ENCODE measurements at places on chromosomes 12 and 14. TPM values are rescaled to one million over a fixed set of nuclear protein-coding genes. Genes with fewer than 3 reads are reported as not detected.

DNA sequence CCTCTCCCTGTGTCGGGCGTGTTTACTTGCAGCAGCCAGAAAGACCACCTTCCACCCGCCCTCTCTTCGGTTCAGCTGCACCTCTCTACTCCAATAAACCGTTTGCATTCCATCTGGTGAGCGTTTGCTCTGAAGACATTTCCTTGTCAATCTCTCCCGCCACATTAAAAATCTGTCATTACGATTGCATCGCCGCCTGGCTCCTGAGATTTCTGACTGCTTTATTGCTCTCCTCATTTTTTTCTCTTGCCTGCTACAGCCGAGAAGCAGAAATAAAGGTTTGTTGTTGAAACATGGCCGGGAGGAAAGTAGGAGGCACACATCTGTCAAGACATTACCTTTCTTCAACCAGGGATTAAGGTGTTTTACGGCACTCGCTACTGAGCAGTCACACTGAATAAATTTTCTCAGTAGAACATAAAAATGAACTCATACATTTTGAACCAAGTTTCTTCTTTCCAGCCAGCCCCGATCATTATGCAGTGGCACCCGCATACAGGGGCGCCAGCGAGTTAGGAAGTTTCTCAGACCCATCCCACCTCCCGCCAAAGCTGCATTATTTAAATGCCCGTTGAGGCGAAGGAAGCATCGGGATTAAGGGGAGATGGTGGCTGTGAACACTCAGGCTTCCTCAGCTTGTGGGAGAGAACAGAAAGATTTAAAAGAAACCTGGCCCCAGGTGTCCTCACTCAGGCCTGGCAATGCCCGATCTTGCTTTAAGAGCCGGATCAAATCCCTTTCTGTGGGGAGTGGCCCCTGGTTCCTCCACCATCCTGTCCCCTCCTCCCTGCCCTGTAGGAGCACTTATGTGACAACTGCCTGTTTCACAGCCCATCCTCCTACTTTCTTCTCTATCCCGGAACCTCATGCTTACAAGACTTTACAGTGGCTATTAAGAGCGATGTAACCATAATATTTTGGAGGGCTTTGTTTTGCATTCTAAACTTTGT, 1108.9 kb downstream of the BCL11B start:
- DNase-seq, result no peak

The SELPLG gene
- total RNA-seq, result 1.2 TPM

GRCh38 chr14:90963343-90963742, 97.1 kb downstream of the RPS6KA5 start:
- DNase-seq, result no peak

The OASL gene
- not detected for total RNA-seq

DNA sequence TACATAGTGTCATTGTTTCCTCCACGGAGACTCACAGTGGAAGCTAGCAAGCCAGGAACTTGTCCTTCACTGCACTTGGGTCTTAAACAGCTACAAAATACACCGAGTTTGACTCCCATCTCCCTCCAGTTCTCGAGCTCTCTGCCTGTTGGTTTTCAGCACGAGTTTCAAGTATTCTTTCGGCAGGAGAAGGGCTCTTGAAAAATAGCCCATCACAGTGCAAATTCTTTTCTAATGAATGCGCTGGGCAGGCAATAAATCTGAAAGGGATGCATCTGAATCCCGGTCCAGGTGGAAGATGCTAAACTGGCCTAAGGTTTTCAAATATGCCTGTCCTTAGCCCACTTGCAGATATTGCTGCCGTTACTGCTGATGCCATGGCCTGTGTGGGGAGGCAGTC, 173.9 kb downstream of the CACNA1C start:
- no peak for DNase-seq

GRCh38 chr12:124786061-124786964, 77.4 kb downstream of the SCARB1 start:
- peak; percentile 80 for DNase-seq

The DAO gene
- total RNA-seq, result not detected

The TMEM119 gene
- 0.82 TPM for total RNA-seq

DNA sequence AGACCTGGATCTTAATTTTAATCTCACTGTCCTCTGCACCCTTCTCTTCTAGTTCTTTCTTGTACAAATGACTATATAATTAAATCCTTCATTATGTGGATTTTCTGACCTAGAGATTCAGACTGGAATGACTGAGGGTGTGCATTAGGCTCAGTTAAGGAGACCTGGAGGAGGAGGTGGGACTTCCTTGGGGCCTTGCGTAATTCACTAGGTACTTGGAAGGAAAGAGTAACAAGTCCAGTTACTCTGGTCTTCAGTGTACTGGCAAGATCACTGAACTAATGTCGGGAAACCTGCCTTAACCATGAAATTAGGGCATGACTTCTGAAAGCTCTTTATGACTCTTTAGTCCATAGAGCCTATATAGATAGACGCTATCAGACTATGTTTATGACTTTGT, 441.4 kb downstream of the EGLN3 start:
- no peak for DNase-seq

DNA sequence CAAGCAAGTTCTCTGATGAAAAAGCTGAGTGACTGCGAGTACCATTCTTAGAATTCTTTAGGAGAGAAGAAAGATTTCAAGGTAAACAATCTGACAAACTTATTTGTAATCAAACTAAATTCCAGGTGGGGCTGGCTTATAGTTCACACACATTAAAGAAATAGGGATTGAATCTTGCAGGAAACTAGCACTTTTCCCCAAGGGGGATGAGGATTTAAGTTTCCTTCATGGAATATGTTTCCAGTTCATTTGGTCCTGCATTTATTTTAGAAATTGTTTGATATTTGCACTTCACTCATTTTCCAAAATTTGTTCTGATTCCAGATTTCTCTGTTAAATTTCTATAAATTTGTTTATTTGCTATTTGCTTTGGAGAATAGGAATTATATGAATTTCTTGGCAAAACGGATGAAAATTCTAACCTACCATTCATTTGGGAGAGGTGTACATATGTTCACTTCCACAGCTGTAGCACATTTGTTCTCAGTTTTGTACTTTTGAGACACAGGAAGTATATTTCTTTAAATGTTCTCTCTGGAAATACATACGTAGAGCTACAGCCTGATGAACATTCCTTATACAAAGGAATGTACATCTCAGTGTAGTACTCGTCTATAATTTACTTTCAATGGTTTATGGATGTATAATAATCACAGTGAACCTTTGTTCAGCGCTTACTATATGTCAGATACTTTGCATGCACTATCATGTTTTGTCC, 145.5 kb downstream of the AKAP6 start:
- DNase-seq, result no peak

DNA sequence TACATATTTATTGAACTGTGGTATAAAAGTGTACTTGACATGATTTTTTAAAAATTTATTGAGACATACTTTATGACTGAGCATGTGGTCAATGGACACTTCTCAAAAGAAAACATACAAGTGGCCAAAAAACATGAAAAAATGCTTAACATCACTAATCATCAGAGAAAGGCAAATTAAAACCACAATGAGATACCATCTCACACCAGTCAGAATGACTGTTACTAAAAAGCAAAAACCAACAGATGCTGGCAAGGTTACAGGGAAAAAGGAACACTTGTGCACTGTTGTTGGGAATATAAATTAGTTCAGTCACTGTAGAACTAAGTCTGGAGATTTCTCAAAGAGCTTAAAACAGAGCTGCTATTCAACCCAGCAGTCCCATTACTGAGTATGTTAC, 1177.6 kb downstream of the GALC start:
- DNase-seq, result no peak

The SIX6 gene
- not detected for total RNA-seq

DNA sequence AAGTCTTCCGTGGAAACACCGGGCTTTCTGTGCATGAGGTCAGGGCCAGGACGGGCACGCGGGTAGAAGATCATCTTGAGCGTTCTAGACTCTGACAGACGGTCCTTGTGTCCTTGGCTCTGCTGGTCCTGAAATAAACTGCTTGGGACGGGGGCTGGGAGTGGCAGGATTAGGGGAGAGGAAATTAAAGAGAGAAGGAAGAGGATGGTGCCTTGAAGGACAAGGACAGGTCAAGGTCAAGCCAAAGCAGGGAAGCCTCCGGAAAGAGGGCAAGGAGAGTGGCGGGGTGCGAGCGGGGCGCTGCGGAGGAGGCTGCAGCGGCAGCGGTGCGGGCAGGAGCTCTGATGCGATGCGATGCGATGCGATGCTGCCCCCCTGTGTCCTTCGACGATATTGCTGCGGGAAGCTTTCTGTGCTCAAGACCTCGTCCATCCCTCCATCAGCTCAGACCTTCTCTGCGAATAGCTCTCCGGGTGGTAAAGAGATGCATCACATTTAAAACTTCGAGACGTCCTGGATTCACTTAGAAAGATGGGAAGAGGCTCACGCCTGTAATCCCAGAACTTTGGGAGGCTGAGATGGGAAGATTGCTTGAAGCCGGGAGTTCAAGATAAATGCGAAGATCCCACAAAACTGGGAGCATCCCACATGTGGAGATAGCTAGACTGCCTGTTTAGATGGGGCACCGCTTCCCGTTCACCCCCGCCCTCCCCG, 110.1 kb upstream of the TMEM132D start:
- peak; percentile 70 for DNase-seq

DNA sequence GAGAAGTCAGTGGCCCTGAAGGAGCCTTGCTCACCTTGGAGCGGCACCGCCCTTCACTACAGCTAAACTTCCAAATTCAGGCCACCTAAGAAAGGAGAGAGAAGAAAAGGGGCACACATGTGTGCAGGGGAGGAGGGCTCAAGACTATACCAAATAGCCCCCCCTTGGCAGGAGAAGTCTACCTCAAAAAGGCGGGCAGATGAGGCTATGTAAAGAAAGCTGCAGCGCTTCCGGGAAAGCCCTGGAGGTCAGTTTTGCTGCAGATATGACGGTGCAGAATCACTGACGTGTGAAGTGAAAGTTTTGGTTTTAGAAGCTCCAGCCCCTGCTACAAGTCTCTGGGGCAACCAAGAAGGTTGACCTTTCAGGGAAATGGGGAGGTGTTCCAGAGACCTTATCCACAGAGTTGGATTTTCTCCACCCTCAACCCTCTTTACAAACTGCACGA, 48.2 kb upstream of the PNMA1 start:
- DNase-seq, result no peak

The OTX2 gene
- total RNA-seq, result 0.41 TPM

- no peak for DNase-seq
Measured at GRCh38 chr14:52413729-52414408, 99.8 kb downstream of the PTGER2 start.

DNA sequence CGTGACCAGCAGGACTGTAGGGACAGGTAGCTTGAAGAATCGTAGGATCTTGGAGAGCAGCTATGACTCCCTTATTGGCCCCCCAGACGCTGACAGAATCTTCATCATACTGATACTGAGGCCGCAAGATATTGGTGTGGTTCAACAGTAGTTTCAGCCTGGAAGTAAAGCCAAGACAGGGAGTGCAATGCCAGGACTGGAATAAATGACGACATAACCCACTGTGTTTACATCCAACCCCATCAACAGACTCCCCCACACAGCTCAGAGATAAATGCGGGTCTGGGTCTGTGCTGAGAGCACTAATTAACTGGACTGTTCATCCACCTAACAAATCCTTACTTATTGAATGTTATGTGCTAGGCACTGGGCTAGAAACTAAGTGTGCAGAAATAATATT, 16.6 kb downstream of the NOXRED1 start:
- no peak for DNase-seq

DNA sequence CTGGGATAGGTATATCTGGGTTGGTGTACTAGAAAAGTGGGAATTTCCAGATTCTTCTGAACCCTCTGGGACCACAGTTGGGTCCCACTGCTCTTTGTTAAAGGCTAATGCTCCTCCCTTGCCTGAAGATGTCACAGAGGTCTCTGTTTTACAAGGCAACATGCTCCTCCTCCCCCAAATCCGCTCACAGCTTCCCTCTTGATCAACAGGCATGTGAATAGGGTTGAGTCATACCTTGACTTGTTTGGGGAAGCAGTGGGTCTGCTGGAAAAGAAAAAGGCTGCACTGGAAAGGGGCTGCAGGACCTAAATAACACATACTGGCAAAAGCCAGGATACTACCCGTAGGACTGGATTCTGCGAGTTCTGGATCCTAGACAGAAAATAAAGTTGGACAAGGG, 165.4 kb upstream of the TMEM260 start:
- no peak for DNase-seq

GRCh38 chr12:111283966-111284365, 84.9 kb downstream of the PHETA1 start:
- no peak for DNase-seq

- DNase-seq, result no peak
Measured at GRCh38 chr14:76844223-76844622, 18.0 kb downstream of the LRRC74A start.

GRCh38 chr12:41606468-41607445, 418.6 kb downstream of the PDZRN4 start:
- no peak for DNase-seq

DNA sequence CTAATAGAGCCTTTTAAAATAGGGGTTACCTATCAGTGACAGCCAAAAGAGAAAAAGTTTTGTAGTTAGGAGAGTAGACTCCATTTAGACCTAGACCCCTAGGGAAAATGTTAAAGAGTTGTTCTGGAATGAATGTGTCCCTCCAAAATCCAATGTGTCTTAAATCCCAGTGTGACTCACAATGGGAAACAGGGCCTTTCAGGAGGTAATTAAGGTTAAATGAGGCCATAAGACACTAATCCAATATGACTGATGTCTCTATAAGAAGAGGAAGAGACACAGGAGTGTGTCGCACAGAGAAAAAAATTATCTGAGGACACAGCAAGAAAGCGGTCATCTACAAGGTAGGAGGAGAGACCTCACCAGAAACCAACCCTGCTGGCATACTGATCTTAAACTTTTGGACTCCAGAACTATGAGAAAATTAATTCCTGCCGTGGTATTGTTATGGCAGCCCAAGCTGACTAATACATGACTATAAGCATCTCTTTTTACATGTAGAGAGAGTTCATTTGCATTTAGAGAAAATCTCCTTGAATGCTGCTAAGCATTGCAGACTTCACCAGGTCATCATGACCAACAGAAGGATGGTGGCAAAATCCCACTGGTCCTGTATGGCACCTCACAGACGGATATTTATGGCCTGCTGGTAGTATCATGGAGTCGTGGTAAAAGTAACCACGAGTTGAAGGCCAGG, 259.6 kb upstream of the TMTC1 start:
- no peak for DNase-seq

GRCh38 chr12:104350211-104351056, 46.9 kb downstream of the EID3 start:
- DNase-seq, result no peak

DNA sequence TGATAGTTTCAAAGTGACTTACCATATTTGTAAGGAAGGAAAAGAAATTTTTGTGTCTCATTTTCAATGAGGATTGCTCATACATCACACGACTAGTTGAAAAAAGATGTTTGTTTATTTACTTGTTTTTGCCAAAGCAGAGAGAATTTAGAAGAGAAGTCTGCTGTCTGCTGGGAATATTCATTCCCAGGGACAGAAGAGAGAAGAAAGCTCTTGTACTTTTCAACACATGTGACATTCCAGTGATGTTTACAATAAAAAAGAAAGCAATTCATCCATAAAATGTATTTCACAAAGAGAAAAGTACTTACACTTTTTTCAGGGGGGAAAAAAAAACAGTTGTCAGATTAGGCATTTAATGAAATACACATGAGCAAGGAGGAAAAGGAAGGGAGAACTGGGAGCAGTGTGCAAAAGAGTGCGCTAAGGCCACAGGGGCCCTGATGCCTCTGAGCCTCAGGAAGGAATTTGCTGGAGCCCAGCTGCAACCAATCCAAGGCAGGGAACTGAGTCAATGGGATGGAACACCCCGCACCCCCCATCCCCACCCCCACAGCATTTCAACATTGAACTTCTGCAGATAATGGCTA, 115.0 kb downstream of the RPAP3 start:
- DNase-seq, result no peak
